Stimulated activated CD8-positive, alpha-beta memory T cell treated with anti-CD3 and anti-CD28 coated beads, Interleukin-7, amount 100 ng/mL, for 1 hour (primary cell): ENCODE measurements at places on chromosomes 4 and X.

- DNase-seq, result no peak
These were observed 1.2 kb upstream of the DNAJB14 start for GRCh38 chr4:99947608-99948007.

GRCh38 chr4:141339391-141339790 is 118.7 kb downstream of the ZNF330 start:
- DNase-seq, result no peak

DNA sequence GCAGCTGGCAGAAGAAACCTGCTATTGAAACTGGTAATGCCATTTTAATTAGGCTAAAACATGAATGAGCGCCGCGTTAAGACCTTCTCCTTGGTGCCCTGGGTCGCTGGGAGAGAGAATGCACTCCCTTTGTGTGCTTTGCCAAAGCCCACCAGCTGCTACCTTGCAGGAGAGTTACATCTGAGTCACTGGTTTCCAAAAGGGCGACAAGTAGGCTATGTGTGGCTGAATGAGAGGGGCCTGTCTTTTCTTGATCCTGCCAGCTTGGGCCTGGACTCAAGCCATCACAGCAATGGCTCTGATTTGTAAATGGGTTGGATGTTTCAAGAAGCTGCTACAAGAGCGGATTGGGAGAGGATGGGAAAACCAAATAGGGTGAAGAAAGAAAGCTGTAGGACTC is 81.5 kb downstream of the NHS start:
- DNase-seq, result no peak

- DNase-seq, result no peak
These were observed 549.8 kb upstream of the PRKX start for GRCh38 chrX:4263030-4263803.

GRCh38 chr4:89707467-89707866 is 129.5 kb downstream of the SNCA start:
- no peak for DNase-seq
